SK-N-SH treated with all-trans-retinoic acid at 6 μM for 48 hours (cell line): ENCODE measurements at places on chromosomes 3 and 15.

DNA sequence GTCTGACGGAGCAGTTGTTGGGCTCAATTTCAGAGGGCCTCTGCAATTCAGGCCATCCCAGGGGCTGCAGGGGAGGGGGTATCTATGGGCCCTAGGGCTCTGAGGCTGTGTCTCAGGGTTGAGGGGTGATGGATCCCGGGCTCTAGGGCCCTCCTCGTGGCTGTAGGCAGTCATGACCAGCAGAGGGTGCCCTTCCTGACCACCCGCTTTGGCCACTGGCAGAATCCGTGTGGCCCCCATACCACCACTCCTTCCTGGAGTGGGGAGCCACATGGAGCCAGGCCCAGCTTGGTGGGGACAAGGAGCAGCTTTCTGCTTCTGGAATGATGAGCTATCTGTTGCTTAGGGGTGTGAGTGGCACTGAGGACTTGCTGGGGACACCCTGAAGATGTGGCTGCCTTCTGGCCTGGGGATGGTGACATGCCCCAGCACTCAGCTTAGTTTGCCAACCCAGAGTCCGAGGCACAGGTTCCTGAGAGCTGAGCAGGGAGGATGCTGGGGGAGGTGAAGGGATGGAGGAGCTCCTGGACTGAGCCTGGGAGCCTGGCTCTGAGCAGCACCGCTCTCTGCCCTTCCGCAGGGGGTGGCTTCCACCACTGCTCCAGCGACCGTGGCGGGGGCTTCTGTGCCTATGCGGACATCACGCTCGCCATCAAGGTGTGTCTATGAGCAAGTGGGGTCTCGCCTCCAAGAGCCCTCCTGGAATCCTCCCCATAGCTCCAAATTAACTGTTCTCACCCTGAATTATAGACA lies 20.2 kb downstream of the HDAC11 start:
- ATAC-seq = peak; percentile 59

DNA sequence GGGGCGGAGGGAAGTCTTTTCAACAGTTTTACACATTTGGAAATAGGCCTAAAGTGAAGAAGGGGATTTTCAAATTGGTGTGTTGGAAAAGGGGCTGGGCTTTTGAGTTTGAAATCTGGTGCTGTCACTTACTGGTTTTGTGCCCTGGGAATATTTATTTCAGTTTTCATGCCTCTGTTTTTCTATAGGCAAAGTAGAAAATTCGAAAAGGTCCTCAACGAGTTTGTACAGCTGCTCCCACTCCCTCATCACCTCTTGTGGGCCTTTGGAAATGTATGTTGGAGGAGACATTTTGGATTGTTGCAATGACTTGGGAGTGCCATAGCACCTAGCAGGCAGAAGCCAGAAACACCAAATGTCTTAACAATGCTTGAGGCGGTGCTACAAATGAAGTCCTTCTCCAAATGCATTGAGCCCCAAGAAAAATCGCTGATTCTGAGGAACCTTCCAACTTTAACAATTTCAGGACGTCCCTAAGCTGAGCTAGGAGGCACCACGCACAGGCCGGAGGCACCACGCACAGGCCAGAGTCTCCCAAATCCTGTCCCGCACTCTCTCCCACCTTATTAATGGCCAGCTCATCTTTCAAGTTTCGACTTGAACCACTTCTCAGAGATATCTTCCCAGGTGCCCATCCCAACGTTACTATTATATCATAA lies 639 bp upstream of the POLR2M start:
- no peak for ATAC-seq

DNA sequence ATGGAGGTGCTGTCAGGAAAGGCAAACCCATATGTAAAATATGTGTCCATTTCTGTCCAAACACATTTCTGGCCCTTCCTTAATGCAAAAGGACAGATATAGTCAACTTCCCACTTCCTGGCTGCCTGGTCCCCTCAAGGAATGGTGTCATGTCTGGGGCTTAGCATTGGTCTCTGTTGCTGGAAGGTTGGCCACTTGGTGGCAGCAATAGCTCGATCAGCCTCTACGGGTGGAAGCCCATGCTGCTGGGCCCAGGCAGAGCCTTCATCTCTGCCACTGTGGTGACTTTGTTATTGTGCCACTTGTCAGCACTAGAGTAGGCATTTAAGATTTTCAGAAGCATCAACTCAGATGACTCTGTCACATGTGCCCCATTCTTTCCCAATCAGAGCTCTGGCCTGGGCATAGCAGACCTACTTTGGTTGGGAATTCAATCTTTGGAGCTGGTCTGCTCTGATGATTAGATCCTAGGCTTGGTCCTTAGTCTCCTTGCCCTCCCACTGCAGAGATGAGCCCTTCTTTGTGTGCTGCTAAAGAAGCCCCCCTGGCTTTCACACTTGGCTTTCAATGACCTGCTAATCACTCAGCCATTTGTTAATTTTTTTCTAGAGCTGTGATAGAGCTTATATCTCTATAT lies 51.0 kb upstream of the SPSB4 start:
- peak; percentile 98 for ATAC-seq

DNA sequence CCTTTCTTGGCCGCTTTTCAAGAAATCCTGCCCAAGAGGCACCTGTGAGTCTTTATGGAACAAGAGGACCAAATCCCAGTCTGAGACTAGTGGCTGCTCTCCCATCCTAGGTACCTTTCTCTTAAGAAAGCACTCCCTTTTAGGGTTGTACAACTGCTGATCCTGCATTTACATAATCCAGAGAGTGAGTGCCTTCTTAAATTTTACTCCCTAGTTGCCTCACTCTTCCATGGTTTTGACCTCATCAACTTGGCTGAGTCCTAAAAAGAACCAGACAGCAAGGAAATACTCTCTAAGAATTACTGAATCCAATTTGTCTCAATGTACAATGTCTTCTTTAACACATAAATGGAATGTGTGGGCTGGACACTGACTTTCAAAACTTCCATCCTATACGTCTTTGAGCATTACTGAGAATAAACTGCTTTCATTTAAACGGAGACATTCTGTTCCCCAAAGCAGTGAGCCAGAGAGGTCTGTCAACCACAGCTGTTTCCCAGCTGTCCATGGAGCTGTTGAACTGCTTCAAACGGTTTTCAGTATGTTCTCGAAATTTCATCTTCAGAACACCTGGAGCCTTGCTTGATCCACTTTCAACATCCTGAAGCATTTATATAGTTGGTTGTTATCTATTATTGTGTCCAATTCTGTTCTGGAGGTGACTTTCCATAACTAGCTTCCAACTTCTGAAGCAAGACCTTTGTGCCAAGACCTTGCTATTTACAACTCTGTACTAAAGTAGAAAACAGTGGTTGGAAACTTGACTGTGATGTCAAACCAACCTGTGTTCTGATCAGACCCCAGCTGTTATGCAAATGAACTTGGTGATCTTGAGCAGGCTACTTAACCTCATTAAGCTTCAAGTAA lies 179.1 kb downstream of the SLC9A9 start:
- ATAC-seq = no peak

GRCh38 chr15:69748131-69748530 lies 295.5 kb downstream of the RPLP1 start:
- no peak for ATAC-seq

DNA sequence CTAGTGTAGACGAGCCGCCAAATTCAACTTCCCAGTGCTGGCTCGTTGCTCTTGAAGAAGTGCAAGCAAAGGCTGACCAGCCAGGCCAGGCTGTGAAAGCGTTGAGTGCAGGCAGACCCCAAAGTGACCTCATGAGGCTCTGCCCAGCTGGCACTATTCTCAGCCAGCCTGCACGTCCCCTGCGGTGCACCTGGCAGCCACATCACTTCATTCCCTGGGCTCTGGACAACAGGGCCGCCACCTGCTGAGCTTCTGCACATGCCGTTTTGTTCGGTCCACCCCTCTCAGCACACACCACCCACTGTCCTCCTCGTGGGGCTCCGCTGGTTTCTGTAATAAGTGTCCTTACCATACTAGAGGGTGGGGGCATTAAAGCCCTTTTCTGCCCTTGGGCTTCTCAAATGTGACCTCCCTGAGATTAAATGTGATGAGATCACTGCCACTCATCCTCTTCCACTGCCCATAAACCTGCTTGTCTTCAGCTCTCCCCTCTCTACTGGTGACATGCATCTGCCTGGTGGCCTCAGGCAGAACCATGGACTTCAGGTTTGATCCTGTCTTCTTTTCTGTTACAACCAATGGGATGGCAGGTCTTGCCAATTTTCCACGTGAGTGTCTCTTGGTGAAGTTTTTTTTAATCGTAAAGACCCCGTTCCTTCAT lies 6.1 kb downstream of the RASGRF1 start:
- no peak for ATAC-seq

DNA sequence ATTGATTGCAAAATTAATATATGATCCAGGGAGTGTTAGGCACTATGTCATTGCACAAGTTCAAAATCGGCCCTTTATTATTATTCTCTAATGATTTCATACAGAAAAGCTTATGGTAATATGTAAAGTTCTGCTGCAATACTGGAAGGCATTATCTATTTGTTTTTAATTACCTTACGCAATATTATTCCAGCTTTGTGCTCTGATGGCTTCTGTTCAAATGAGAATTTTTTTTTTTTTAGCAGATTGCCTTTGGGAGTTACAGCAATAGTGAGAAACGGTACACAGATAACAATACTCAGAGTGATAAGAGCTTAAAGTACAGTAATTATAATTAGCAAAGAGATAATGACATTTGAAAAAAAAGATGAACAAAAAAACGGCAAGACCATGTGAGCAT lies 602.2 kb upstream of the ALCAM start:
- ATAC-seq = no peak

DNA sequence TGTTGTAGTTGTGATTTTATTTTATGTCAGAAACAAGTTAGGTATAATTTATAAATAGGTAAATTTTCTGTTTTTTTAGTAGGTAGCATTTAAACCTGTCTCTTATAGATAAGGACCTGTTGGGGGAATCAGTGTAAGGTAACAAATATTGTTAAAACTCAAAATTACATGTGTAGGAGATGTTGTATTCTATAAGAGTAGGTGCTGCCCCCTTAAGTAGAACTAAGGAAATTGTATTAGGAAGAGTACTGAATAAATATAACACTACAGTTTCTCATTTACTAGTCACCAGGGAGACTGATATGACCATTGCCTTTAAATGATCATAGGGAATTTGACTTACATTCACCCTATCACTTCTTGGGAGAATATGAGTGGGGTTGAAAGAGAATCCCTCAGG lies 31.2 kb downstream of the SLC25A36 start:
- peak; percentile 82 for ATAC-seq

DNA sequence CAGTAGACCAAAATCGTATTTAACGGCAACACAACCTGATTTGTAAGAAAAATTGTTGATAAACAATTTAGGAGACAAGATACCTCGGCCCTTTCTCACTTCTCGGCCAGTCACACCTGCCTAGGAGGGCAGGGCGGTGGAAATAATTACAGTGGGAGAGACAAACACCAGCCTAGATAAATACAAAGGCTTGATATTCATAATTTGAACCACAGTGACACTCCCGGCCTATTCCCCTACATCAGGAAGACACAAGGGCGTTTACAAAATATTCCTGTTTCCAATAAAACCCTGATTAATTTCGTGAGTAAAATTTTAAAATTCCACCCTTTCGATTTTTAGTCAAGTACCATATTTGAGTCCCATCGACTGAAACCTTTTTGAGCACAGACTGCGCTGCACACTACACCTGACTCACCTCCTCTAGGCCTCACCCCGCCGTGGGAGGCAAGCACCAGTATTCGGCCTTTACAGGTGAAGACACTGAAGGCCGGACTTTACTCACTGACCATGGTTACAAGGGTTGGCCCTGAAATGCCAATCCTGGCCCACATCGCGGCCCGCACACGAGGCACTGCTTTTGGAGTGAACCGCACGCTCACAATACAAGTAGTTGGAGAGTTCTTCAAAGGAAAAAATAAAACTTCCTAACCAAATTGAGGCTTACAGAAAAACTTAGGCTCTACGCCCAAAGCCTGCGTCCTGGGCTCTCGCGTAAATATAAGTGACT lies 794 bp downstream of the ARPP19 start:
- peak; percentile 38 for ATAC-seq

- ATAC-seq = no peak
These were observed 127.7 kb upstream of the DLG1 start for GRCh38 chr3:197426121-197426566.

DNA sequence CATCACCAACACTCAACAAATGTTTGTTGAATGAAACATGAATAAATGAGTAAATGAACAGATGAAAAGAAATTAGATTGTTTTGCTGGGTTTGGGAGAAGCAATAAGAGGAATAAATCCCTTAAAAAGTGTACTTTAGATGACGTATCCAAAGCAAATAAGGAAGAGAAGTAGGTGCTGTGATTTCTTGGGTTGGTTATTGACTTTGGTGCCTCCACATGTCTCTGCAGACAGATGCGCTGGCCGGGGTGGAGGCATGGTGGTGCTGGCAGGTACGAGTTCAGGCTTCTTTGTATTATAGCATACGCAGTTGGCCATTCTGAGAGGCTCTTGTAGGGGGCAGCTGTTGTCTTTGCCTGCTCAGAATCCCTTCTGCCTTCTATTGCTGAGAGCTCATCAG lies 178.9 kb downstream of the POLR2M start:
- no peak for ATAC-seq

- ATAC-seq = peak; percentile 56
These were observed 26.4 kb downstream of the ABI3BP start for GRCh38 chr3:100966807-100967206.

GRCh38 chr3:14407203-14407602 lies 4.8 kb downstream of the SLC6A6 start:
- ATAC-seq = no peak

- ATAC-seq = no peak
These were observed 141.6 kb downstream of the THRB start for GRCh38 chr3:24352893-24353553.

GRCh38 chr3:139310474-139310933 lies 33.3 kb upstream of the MRPS22 start:
- ATAC-seq = peak; percentile 68

- peak; percentile 75 for ATAC-seq
These were observed 524 bp upstream of the TOPBP1 start for GRCh38 chr3:133662278-133662651.
